ENCODE measurements at places on chromosomes 7 and 10.

DNA sequence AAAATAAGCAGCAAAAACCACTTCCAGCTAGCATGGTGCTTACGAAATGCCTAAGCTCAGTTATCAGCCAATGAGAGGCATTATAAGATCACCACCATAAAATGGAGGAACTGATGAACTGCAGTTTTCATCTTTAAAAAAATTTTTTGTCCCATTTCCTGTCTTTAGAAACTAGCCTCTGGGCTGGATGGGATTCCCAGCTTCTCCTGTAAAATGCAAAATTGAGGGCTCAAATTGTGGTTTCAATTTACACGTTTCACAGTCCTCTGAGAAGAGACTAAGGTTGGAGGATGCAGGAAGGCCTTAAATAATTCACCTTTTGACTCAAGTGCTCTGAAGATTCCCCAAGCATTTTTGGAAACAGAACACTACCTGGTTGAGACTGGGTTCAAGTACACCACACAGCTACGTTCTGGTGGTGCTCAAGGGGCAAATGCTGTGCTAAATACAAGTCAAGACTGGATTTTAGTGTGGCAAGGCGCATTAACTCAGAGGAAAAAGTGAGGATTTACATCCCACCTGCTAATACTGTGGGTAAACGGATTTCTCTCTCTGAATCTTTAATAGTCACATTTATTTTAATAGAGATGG, 951 bp downstream of the ZNF25 start:
- DNase-seq: no peak

DNA sequence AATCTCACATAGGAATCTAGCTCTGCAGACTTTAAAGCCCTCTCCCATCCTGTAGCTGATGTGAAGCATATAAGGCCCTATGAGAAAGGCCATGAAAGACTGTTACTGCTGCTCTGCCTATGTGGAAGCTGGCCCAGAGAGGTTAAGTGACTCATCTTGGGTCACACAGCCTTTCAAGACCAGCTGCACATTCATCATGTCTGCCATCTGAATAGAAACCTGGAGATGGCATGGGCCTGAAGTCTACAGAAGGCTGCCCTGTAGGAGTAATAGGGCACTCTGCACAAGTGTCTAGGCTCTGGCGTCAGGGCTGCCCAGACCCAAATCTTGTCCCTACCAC, 59.4 kb upstream of the COL13A1 start:
- DNase-seq: no peak

DNA sequence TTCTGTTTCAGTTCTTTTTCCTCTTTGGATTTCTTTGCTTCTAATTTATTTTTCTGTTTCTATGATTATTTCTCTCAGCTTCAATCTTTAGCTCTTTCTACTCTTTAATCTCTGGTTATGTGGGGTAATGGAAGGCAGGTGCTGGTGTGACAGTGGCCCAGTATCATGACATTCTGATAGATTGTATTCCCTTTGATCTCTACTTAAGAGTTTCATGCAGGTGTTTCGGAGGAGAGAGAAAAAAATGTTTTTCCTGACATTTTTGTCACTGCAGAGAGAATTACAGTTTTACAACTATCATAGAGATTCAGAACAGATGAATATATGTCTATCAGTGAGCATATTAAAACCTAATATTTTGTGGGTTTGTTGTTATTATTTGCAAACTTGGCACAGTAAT, 524.9 kb downstream of the CNTNAP2 start:
- DNase-seq: no peak

- no peak for DNase-seq
Observed at GRCh38 chr7:30453921-30454320, 24.7 kb downstream of the NOD1 start.

- DNase-seq: no peak
Observed at GRCh38 chr7:27171637-27172314, 2.3 kb downstream of the HOXA10 start.

DNA sequence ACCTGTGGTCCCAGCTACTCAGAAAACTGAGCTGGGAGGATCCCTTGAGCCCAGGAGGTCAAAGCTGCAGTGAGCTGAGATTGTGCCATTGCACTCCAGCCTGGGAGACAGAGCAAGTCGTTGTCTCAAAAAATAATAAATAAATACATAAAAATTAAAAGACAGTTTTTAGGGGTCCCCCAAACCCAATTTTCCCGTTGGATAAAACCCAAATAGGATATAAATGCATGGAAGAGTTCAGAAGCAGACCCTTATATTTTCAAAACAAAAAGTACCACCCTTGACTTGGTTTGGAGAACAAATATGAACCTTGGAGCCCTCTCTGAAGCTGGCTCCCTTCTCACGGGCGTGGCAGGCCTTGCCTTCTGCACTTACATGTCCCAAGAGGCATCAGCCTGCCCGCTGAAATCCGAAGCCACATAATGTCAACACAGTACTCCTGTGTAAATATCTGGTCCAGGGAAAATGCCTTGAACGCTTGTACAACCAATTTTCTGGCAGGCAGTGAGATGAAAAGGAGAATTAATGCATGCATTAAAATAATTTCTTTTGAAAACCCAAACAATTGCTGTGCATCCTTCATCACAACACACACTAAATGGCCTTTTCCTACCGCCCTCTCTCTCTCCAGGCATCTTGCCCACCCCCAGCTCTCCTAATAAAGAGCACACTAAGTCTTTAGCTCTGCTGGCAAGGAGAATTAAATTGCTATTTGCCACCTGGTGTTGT, 46.4 kb upstream of the PARD3 start:
- DNase-seq: no peak

DNA sequence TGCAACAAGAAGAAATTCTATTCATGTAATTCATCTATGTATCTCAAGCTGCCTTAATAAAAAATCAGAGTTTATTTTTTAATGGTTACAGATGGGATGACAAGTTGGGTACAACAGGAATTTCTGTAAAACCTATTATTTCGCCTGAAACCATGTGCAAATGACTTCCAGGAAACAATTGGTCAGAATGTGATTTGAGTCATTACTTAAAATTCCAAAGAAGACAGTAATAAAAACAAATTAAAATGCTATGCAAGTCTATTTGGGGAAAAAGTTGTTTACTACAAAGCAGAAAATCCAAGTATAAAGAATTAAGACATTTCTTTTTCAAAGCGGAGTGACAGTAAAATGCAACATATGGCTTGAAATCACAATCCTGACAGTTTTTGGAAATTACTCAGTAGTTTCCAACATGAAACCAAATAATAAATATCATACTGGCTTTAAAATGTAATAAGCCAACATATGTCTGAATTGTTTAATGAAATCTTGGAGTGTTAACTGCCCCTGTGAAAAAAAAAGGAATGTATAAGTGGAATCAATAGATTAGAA, 41.5 kb upstream of the SEMA3C start:
- DNase-seq: no peak

DNA sequence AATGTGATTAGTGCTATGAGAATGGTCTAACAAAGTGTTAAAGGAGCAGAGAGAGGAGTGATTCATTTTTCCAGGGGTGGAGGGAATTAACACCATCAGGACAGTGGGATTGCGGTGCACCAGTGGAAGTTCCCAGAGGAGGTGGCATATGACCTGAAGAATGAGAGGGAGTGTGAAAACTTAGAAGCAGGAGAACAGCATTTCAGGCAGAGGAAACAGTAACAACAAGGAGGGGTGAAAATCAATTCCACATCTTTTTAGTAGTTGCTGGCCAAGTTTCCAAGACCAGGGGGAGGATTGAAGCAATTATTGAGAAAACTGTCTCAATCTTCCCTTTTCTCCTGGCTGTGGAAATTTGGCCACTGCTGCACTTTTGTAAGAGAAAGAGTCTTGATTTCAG, 23.7 kb upstream of the CCDC172 start:
- no peak for DNase-seq

DNA sequence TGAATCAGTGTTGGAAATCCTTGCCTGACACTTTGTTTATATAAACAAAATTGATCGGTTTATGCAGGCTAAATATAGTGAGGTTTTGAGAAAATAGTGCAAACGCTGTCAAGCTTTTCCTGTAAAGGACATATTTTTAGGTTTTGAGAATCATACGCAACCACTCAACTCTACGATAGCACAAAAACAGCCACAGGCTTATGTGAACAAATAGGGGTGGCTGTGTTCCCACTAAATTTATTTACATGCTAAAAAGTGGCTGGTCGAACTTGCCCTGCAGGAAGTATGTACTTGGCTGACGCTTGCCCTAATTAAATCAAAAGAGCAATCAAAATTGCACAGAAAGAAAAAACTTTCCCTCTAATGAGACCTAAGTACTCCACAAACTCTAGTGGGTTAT, 234.7 kb upstream of the CACNA2D1 start:
- no peak for DNase-seq
